MV-4-11 (cell line): ENCODE measurements at places on chromosomes 1 and 21.

- DNase-seq = no peak
Observed at GRCh38 chr1:221001167-221001566, 121.9 kb downstream of the HLX start.

- no peak for DNase-seq
Observed at GRCh38 chr1:110727246-110727645, 52.5 kb upstream of the KCNA3 start.

DNA sequence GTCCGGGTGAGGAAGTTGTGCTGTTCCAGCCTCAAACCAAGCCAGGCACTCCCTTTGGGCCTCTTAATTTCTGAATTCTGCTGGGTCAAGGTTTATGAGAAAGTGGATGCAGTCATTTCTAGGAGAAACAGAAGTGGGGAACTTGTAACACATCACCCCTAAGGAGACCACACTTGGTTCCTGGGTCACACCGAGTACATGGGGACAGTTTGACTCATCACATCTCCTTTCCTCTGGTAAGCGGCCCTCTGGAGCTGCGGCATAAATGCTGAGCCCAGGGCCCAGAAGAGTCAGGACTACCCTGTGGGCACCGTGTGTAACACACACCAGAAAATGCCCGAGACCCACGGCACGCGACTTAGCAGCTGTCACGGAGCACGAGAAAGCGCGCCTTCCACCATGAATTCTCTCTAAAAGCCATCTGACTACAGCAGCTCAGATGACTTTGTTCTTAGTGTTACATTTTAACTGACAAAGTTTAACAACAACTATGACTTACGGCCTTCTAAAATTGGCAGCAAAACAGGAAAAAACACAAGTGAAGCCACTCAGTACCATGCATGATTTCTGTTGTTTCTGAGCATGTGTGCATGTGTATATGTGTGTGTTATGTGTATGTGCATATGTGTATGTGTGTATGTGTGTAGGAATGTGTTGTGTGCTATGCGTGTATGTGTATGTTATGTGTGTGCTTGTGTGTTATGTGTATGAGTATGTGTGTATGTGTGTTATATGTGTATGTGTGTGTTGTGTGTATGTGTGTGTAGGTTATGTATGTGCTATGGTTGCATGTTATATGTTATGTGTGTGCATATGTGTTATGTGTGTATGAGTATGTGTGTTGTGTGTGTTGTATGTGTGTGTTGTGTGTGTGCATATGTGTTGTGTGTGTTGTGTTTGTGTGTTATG lies 50.8 kb downstream of the TOMM20 start:
- peak; percentile 95 for DNase-seq

GRCh38 chr1:24567792-24568388 lies 12.0 kb downstream of the NCMAP start:
- DNase-seq = no peak

DNA sequence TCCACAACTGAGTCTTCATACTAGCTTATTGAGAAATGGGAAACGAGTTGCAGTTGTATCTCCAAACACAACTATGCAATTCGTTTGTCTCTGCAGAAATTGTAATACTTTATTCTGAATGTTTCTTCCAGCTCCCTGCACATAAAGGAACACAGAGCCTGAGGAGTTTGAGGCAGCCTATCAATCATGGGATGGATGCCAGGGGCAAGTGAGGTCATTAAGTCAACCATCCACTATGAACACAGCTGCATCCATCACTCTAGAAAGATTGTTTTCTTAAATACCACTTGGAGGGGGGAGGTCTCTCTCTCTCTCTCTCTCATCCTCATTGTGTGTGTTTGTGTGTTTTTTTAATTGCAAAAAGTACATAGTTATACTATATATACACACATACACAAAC lies 2.9 kb upstream of the PSMB2 start:
- DNase-seq = no peak

DNA sequence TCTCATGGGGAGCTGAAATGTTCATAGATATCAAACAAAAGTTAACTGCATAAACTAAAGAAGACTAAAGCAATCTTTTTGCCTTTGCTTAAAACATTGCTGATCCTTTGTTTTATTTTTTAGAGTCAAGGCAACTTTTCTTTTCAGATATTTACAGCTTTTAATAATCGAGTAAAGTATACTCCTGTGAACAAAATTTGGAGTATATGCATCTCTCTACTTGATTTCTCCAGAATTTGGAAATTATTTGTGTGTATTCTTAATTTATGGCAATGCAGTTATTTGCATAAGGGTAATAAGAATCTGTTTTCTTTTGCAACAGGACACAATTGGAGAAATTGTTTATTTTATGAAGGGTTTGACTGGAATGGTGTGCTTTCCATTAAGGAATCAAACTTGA lies 4.2 kb upstream of the AQP10 start:
- DNase-seq = no peak

GRCh38 chr1:5737081-5737480 lies 255.1 kb downstream of the NPHP4 start:
- DNase-seq = no peak

GRCh38 chr1:217535601-217536377 lies 95.1 kb downstream of the GPATCH2 start:
- DNase-seq = no peak

GRCh38 chr1:43954036-43954435 lies 7.3 kb downstream of the IPO13 start:
- no peak for DNase-seq

GRCh38 chr1:221630236-221630635 lies 111.7 kb downstream of the DUSP10 start:
- no peak for DNase-seq

DNA sequence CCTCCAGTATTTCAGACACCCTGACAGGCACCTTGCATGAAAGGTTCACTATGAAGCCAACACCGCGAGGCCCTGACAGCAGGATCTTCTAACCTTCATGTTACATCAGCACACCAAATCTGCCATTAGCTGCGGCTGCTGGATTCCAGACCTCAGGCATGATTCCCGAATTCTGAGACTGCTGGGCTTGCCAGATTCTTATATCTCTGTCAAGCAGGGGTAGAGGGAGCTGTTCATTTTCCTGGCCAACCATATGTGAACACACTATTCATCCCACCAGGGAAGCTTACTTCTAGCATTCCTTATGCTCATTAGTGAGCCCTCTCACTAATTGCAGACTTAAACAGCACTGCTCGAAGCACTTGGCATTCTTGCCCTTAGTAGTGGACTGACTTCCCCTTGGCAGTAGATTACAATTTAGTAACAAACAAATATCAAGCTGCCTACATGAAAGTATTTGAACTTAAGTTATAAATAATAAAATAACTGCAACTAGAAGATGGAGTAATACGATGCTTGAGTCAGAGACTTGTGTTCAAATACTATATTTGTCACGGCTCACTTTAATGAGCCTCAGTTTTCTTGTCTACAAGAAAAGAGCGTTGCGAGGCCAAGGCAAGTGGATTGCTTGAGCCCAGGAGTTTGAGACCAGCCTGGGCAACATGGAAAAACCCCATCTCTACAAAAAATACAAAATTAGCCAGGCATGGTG lies 43.3 kb downstream of the NID1 start:
- DNase-seq = no peak

DNA sequence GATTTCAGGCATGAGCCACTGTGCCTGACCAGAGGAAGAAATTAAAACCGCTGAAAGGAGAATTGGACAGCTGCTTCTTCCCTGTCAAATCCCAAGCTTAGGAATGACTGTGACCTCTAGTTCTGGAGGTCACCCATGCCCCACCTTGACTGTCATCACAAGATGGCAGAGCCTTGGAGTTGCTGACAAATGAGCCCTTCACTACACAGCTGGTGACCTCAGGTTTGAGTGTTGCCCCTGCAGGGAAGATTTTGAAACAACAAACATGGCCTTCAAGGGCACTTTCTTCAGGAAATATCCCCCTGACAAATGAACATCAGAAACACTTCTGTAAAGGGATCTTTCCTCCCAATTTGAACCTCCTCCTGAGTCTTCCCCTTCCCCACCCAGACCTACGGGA lies 6.9 kb upstream of the SLC45A3 start:
- no peak for DNase-seq

GRCh38 chr1:232655028-232655745 lies 25.3 kb upstream of the SIPA1L2 start:
- peak; percentile 93 for DNase-seq

GRCh38 chr1:93774707-93775106 lies 93.1 kb upstream of the BCAR3 start:
- no peak for DNase-seq

DNA sequence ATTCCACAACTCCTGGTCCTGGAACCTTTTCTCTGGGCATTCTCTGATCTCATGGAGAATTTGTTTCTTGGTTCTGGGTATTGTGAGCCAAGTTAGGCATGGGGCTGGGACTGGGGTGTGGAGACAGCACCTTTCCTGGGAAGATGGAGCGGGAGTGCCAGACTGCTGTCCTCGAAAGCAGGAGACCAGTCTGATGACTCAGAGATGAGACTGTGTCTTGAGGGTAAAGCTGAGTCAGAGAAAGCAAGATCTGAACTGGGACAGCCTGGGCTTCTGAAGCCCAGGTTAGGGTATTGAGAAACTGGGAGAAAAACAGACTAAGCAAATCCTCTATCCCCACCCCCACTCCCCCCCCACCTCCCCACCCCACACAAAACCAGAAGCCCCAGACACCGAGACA lies 2.2 kb upstream of the KANK4 start:
- no peak for DNase-seq

GRCh38 chr1:112359961-112360767 lies 35.9 kb upstream of the CTTNBP2NL start:
- DNase-seq = peak; percentile 40

DNA sequence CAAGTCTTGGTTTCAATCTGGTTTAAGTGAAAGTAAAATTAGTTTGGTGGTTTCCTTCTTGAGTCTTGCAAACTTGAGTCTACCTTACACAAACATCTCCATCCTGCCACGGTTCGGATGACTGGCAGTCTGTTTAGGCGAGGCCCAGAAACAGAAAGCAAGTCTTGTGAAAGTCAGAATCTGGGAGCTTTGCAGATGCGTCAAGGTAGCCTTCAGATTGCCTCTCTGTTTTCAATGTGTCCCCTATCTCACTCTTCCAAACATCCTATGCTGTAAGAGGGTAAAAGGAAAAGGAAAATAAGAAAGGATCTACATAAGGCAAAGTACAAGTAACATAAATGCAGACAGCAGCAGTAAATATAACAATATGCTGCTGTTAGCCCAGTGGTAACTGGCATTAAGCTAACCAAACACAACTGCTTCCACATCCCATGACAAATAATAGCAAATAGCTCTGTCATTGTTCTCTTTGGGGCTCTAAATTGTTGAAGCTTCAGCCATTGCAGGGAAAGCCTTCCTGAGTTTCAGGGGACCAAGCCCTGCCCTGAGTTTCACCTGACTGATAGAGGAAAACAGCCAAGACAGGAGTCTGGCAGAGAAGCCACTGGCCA lies 26.2 kb upstream of the C1orf105 start:
- no peak for DNase-seq

DNA sequence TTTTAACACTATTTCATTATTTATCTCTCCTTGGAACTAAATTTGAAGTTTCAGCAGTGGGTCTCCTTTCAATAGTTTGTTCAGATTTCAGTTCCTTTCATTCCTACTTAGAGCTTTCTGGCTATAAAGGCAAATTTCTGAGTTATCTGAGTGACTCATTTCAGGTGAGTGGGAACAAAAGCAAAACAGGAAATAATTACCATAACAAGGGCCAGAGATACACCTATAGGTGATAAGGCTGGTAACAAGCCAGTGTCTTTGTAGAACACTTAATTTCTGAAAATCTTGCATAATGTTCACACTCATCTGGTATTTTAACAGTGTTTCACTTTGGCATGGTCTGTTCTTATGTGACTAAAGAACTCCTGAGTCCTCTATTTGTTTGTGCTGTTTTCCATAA lies 64.5 kb upstream of the PRRC2C start:
- DNase-seq = no peak

GRCh38 chr1:153630384-153630783 lies 2.1 kb downstream of the S100A1 start:
- no peak for DNase-seq

GRCh38 chr1:218760601-218761570 lies 412.8 kb upstream of the LYPLAL1 start:
- no peak for DNase-seq

- DNase-seq = no peak
Observed at GRCh38 chr1:6491081-6491449, 402 bp downstream of the PLEKHG5 start.

GRCh38 chr1:118995312-118996016 lies 7.3 kb upstream of the TBX15 start:
- no peak for DNase-seq

DNA sequence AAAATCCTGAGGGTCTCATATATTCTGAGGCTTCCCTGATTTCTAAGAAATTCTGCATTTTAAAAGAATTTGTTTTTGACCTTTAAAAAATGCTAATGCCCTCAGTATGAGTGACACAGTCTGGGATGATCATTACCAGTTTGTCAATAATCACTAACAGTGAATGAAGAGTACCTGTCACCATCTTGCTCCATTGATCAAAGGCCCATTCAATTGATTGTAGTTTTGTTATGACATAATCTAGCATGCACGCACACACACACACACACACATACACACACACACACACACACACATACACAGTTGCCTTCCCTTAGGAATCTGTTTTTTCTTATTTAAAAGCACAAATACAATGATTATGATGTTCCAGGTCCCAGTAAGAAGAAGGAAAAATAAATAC lies 250.4 kb downstream of the NFIA start:
- no peak for DNase-seq

- DNase-seq = peak; percentile 95
Observed at GRCh38 chr1:178066908-178067614, 26.8 kb upstream of the RASAL2 start.

DNA sequence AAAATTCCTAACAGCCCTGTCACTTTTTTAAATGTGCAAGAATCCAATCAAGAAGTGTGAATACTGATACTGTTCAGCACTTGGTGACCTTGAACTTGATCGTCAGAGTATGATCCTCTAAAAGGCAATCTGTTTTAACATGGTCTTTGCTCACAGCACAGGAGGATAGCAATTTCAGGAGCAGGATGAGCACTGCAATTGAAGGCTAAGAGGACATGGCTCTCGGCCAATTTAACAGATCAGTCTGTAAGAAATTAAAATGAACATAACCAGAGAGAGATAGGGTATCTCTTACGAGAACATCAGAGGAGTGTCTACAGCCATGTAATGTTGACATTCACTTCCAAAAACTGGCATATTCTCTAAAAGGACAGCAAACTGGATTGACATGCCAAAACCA lies 243.1 kb downstream of the LTN1 start:
- no peak for DNase-seq

GRCh38 chr21:25186273-25186672 lies 421.0 kb downstream of the MRPL39 start:
- DNase-seq = no peak

GRCh38 chr1:67528141-67528540 lies 97.9 kb upstream of the SERBP1 start:
- no peak for DNase-seq
